Astrocyte of the spinal cord (primary cell): ENCODE measurements at places on chromosomes 3 and 15.

DNA sequence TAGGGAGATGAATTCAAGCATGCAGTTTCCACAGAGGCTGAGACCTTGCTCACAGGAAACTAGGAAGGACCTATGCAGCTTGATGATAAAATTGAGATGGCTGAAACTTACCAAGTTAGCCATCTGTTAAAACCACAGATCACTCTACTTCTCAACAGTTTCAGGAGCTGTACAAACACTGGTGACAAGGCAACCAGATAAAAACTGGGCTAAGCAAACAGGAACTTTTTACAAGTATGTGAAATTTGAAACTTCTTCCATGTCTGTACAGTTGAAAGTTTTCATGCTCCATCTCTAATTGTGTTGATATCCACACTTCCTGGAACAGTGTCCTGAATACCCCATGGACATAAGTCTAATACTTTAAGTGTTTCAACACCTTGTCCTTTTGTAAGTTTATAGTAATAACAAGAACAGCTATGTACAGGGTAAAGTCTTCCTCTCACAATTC lies 78.2 kb downstream of the FAIM start:
- DNase-seq: peak; percentile 91

DNA sequence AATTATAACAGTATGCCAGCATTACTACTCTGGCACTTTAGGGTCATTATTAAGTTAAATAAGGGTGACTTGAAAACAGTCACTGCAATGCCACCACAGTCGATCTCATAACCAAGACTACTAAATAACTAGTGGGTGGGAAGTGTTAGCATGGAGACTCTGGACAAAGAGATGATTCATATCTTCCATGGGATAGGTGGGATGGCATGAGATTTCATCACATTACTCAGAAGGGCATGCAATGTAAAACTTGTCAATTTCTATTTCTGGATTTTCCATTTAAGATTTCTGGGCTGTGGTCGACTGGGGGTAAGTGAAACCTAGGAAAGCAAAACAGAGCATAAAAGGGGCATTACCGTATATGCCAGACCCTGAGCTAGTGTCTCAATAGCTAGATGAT lies 538.9 kb upstream of the GRM7 start:
- no peak for DNase-seq

- DNase-seq: no peak
Observed at GRCh38 chr3:195423818-195424217, 19.0 kb downstream of the ACAP2 start.

DNA sequence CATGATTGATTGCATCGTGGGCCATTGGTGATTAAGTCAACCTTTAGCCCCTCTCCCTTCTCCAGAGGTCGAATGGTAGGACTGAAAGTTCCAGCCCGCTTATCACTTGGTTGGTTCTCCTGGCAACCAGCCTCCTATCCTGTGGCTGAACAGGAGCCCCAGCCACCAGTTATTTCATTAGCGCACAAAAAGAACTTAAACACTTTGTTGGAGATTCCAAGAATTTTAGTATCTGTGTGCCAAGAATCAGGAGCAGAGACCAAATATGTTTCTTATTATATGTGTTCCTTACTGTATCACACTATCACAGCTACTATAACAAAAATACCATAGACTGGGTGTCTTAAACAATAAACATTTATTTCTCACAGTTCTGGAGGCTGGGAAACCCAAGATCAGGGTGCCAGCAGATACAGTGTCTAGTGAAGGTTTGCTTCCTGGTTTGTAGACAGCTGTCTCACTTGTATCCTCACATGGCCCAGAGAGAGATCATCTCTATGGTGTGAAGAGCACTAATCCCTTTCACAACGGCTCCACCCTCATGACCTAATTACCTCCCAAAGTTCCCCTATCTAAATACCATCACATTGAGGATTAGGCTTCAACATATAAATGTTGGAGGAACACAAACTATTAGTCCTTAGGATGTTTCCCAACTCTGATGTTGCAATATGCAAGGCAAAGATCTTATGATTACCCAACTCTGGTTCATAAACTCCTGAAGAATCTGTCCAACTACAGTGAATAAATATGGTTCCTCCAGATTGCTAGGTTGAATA lies 30.5 kb upstream of the APH1B start:
- peak; percentile 43 for DNase-seq

GRCh38 chr15:85302271-85302670 lies 78.1 kb upstream of the AKAP13 start:
- no peak for DNase-seq

GRCh38 chr3:187251599-187251998 lies 39.9 kb downstream of the MASP1 start:
- no peak for DNase-seq

DNA sequence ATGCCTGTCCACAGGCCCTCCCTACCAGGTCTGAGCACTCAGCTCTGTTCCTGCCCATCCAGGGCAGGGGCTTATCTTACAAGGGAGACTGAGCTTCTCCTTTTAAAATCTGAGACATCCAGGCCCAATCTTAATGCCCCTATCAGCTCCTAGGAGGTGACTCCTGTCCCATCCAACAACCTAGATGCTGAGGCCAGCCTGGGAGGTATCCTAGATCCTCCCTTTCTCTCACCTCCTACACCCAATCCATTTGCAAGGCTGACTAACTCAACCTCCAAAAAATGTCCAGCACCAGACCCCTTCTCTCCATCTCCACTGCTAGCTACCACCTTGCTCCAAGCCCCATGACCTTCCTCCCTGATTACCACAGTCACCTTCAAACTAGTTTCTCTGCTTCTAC lies 17.4 kb downstream of the LHFPL4 start:
- DNase-seq: no peak

DNA sequence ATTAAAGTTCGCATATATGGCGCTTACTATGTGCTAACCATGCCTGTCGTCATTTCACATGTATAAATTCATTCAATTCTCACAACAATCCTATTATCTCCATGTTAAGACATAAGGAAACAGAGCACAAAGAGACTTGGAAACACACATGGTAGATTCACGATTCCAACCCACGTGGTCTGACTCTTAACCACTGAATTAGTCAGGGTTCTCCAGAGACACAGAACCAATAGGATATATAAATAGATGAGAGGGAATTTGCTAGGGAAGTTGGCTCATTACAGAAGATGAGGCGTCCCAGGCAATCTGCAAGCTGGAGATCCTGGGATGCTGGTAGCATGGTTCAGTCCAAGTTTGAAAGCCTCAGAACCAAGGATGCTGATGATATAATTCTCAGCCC lies 765.3 kb downstream of the TBL1XR1 start:
- DNase-seq: peak; percentile 32

DNA sequence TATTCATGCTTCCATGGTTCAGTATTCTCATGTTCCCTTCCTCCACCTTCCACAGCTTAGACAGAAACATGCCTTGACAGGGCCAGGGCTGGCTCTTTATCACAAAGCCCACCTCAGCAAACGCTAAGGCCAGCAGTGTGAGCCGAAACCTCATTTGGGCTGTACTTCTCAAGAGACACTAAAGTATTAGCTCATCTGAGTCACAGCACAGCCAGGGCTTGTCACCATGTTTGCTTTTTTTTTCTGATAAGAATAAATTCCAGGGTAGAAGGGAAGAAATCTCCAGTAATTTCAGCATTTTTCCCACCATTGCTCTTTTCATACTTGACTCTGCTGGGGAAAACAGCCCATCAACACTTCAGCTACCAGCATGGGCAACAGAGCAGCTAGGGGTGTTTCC lies 95.4 kb downstream of the MYLK start:
- no peak for DNase-seq

- no peak for DNase-seq
Observed at GRCh38 chr3:79003994-79004393, 763.8 kb downstream of the ROBO1 start.

DNA sequence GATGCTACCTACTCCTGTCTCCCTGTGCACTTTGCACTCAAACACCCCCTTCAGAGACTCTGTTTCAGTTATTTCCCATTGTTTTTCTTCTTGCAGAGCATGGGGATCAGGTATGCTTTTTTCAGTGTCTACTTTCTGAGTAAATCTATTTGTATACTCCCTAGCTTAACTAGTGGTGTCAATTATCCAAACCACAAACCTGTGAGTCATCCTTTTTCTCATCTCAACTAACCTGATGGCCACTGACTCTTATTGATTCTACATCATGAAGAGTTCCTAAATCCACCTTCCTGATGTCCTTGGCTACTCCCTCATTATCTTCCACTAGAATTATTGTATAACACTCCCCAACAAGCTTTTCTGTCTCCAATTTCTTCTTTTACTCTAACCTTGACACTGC lies 68.0 kb downstream of the DIPK2A start:
- no peak for DNase-seq

GRCh38 chr15:92361321-92362000 lies 32.2 kb upstream of the ST8SIA2 start:
- DNase-seq: no peak

GRCh38 chr15:28023933-28024888 lies 74.9 kb downstream of the OCA2 start:
- no peak for DNase-seq

DNA sequence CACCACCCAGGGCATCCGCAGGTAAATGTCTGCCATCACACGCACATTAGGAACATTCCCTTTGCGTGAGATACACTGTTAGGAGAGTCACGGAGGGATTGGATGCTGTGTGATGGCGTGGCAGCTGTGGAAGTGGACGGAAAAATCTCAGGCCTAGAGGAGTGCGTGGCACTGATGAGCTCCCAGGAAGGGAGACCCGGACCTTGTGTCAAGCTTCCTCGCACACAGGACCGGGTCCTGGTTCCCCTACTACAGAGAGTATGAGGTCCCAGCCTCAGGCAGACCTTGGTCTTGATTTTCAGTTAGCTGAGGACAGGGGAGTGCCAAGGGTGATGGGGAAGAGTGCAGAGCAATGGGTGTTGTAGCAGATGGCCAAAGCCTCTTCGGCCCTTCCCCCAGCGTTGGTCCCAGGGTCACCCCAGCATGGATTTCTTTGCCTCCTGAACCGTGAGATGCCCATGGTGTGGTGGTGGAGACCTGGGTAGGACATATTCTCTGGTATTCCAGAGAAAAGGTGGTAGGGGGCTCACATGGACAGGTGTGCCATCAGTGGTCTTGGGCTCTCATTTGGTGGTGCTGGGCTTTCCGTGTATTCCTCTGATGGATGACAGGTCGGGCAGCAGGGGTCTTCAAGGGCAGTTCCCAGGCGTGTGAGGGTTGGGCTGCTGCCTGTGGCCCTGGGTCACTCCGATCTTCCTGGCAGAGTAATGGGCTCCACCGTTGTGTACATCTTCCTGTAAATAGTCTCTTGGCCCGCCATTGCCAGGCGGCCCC lies 105.1 kb downstream of the SNRPN start:
- DNase-seq: no peak

DNA sequence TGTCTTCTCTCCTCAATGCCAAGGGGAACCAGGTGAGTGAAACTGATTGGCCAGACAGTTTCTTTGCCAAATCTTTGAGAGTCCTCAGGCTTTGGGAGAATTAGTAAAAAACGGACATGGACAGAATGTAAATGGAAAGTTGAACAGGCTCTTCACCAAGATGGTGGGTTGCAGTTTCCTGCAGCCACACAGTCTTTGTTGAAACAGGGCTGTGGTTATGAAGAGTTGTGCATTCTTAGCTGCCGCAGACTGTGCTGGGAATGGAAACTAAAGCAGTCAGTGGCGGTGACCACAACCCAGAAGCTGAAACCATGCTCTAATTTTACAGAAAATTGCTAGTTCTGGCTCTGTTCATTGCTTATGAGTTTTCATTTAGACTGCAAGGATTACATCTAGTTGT lies 42.1 kb upstream of the TASOR start:
- peak; percentile 5 for DNase-seq

DNA sequence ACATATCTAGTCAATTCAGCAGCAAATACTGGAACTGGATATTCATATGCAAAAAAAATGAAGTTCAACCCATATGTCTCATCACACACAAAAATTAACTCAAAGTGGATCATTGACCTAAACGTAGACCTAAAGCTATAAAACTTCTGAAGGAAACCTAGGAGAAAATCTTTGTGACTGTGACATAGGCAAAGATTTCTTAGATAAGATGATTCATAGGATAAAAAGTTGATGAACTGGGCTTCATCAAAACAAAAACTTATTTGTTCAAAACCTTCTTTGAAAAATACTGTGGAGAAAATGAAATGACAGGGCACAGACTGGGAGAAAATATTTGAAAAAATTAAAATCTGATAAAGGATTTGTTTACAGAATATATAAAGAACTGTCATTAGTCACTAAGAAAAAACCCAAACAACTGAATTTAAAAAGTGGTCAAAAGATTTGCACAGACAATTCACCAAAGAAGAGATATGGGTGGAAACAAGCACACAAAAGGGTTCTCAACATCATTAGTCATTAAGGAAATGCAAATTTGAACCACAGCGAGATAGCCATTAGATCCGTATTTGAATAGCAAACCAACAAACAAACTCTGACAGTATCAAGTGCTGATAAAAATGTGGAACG lies 62.8 kb downstream of the ITGB5 start:
- no peak for DNase-seq

- DNase-seq: peak; percentile 55
Observed at GRCh38 chr15:62066663-62067447, at the start of gene C2CD4A. C2CD4A (plus strand) TSS chr15:62066977; CDS start chr15:62067614, 637 bp downstream.

GRCh38 chr3:134249296-134249841 lies 1.3 kb downstream of the RYK start:
- DNase-seq: peak; percentile 22

DNA sequence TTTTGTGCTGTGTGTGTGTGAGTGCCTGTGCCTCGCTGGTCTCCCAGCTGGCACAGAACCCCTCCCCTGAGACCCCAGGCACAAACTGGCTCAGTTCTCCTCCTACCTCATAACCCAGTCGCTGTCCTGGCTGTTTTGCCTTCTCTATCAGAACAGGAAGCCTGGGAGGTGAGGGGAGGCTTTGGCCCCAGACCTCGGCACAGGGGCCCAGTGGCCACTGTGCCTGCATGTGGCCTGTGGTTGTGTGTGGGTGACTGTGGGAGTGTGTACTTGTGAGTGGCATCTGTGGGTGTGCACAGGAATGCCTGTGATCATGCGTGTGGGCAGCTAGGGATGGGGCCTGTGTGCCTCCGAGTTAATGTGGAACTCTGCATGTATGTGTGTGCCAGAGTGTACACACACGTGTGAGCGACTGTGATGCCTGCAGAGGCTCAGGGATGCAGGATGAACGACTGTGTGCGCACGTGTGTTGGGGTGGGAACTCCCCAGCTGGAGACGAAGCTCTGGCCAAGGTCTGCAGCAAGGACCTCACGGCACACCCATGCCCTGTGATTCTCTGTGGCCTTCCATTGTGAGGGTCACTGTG lies 32.3 kb downstream of the PSTPIP1 start:
- DNase-seq: no peak

GRCh38 chr3:184635126-184635525 lies 73.5 kb downstream of the EPHB3 start:
- no peak for DNase-seq

DNA sequence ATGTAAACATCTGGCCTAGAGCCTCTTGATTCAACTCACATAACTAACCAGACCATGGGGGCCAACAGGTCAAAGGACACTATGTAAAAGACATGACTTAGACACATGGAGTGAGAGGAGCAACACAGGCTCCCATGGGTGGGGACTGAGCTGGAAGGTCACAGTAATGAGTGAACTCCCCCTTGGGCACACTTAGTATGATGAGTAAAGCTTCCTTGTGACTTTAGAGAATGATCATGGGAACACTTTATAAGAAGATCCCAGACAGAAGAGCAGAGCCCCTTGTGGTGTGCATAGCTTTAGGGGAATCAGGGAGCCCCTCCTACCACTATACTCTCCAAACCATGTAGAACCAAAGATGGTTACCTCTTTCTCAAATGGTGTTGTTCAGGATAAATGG lies 10.2 kb downstream of the GCSAM start:
- no peak for DNase-seq
